Activated naive CD4-positive, alpha-beta T cell treated with anti-CD3 and anti-CD28 coated beads, Interleukin-2, amount 10 ng/mL, durations not matched to agents 7 days and 5 days (primary cell): ENCODE measurements at places on chromosomes 7 and 10.

- peak overlapping the region; percentile 9 for H3K4me3 ChIP-seq
- no peak for DNase-seq
- H3K4me1 ChIP-seq: peaks cover 45% of the 10 kb centered on the region
These were observed 311.2 kb downstream of the RNLS start for GRCh38 chr10:88271761-88272543.

DNA sequence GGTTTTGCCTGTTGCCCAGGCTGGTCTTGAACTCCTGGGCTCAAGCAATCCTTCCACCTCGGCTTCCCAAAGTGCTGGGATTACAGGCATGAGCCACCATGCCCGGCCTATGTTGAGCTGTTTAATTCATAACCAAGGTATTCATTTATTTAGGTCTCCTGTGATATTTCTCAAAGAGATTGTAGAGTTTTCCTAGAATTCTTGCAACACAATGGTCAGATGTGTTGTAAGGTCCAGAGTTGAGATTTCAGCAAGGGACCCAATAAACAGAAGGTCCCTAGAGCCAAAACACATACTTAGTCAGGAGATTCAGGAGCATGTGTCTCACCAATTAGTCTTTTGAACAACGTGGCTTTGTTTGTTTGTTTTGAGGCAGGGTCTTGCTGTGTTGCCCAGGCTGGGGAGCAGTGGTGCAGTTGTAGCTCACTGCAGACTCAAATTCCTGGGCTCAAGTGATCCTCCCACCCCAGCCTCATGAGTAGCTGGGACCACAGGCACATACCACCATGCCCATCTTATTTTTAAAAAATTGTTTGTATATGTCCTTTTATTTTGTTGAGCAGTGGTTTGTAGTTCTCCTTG is 321.3 kb upstream of the GALNT17 start:
- no peaks in the 10 kb centered on the region for H3K27me3 ChIP-seq
- H3K36me3 ChIP-seq: no peaks in the 10 kb centered on the region
- H3K27ac ChIP-seq: no peak overlapping the region
- H3K4me3 ChIP-seq: no peak overlapping the region
- DNase-seq: no peak

- peaks cover 56% of the 10 kb centered on the region for H3K4me1 ChIP-seq
- peaks cover 2% of the 10 kb centered on the region for H3K36me3 ChIP-seq
- no peak overlapping the region for H3K27ac ChIP-seq
- H3K4me3 ChIP-seq: no peak overlapping the region
- no peaks in the 10 kb centered on the region for H3K27me3 ChIP-seq
These were observed 32.4 kb downstream of the TRIM8 start for GRCh38 chr10:102676534-102677315.

DNA sequence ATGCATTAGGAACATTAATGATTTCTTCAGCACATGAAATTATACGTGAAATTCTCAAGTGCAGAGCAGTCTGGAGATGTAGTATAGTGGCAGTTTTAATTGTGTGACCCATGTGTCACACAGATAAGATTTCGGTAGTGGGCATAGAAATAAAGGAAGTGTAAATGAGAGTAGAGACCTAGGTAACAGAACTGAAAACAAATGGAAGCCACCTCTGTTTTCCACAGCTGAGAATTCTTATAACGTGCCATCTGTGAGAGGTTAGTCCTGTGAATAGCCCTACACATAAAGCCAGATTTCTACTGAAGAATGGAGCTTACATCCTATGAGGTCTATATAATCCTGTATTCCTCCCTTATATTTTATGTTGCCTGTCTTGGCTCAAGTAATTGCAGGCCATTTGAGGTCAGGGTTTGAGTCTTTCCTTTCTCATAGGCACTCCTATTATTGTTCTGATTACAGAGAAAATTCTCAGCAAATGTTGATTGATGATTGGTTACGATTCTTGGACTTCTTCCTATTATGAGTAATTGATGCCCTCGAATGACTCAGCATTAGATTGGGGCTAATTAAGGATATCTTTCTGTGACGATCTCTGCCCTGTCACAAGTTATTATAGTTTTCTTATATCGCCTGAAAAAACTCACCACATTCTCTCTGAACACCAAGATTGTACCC is 258.2 kb downstream of the KIF20B start:
- H3K27ac ChIP-seq: no peak overlapping the region
- H3K27me3 ChIP-seq: no peaks in the 10 kb centered on the region
- no peaks in the 10 kb centered on the region for H3K4me1 ChIP-seq
- no peaks in the 10 kb centered on the region for H3K36me3 ChIP-seq

- H3K4me3 ChIP-seq: no peak overlapping the region
- H3K4me1 ChIP-seq: peaks cover 8% of the 10 kb centered on the region
- peaks cover 36% of the 10 kb centered on the region for H3K27me3 ChIP-seq
- no peaks in the 10 kb centered on the region for H3K36me3 ChIP-seq
These were observed 6.6 kb upstream of the NPC1L1 start for GRCh38 chr7:44547536-44548231.

DNA sequence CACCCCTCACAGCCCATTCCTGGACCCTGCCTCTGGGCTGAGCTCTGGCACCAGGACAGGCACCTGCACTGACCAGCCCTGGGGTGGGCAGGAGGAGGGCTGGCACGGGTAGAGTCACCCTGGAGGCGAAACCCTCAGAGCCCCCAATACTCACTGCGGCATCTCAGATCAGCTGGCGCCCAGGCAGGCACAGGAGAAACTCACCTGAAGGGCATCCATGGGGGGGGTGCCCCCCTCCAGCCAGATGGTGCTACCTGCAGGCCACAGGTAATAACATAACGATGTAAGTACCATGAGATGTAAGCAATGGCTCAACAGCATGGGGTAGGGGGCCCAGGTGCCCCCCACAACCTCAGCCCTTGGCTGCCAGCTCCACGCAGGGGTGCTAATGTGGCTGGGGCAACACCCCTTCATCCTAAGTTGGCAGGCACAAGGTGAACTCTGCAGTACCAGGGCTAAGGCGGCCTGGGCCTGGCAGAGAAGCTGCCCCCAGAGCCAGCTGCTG is 12.1 kb upstream of the PYROXD2 start:
- H3K36me3 ChIP-seq: peaks cover 33% of the 10 kb centered on the region
- H3K27me3 ChIP-seq: no peaks in the 10 kb centered on the region
- H3K27ac ChIP-seq: no peak overlapping the region

DNA sequence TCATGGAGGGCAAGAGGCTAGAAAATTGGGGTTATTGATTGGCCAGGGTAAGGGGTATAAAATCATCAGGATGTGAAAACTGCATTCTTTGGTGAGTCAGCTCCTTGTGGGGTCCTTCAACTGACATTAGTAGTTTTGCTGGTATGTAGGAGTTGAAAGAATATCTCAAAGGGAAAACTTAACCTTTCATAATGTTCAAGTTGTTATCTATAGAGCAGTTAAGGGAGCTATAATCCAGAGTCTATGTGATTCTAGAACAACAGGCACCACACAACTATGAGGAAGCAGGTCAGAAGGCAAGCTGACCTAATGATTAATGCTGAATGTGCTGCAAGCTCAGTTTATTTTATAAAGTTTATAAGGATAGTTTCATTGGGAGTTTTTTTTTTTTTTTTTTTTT is 13.7 kb downstream of the PRPS1L1 start:
- no peak for DNase-seq
- H3K27me3 ChIP-seq: no peaks in the 10 kb centered on the region
- H3K36me3 ChIP-seq: no peaks in the 10 kb centered on the region
- no peak overlapping the region for H3K4me3 ChIP-seq
- no peak overlapping the region for H3K27ac ChIP-seq

DNA sequence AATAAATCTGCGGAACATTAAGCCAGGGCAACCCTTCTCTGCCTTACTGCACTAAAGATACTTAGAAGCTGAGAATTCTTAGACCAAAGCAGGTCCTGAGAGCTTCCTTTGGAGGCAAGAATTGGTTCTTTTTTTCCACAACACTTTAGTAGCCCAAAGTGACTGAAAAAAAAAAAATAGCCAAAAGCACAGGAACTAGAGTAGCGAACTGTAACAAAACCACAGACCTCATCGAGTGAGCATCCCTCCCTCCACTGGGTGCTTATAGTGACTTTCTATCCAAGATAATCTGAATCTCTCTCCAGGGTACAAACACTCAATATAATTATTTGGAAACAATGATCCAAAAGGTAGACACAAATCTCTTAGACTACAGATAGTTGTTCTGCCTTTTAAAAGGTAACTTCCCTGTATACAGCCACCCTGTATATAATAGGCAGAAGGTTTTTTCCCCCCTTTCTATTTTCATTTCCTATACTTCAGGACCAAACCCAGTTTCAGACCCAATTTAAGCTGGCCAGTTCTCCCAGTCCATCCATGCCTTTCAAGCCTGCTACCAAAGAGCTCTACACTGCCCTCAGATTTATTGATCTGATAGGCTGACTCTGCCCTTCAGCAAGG is 31.6 kb upstream of the KCNIP2 start:
- no peak for DNase-seq
- peaks cover 17% of the 10 kb centered on the region for H3K4me1 ChIP-seq
- no peak overlapping the region for H3K27ac ChIP-seq
- peaks cover 9% of the 10 kb centered on the region for H3K36me3 ChIP-seq
- H3K4me3 ChIP-seq: no peak overlapping the region

- no peaks in the 10 kb centered on the region for H3K36me3 ChIP-seq
- no peak overlapping the region for H3K27ac ChIP-seq
- DNase-seq: no peak
These were observed 165.2 kb downstream of the GNAT3 start for GRCh38 chr7:80346704-80347103.
